ENCODE measurements at places on chromosomes 2 and 18. TPM values are rescaled to one million over a fixed set of nuclear protein-coding genes. Genes with fewer than 3 reads are reported as not detected.
A peak's percentile ranks its signal among the peaks of the same experiment; 100 is the strongest.

ICOS gene
- total RNA-seq, result 33.9 TPM

DNA sequence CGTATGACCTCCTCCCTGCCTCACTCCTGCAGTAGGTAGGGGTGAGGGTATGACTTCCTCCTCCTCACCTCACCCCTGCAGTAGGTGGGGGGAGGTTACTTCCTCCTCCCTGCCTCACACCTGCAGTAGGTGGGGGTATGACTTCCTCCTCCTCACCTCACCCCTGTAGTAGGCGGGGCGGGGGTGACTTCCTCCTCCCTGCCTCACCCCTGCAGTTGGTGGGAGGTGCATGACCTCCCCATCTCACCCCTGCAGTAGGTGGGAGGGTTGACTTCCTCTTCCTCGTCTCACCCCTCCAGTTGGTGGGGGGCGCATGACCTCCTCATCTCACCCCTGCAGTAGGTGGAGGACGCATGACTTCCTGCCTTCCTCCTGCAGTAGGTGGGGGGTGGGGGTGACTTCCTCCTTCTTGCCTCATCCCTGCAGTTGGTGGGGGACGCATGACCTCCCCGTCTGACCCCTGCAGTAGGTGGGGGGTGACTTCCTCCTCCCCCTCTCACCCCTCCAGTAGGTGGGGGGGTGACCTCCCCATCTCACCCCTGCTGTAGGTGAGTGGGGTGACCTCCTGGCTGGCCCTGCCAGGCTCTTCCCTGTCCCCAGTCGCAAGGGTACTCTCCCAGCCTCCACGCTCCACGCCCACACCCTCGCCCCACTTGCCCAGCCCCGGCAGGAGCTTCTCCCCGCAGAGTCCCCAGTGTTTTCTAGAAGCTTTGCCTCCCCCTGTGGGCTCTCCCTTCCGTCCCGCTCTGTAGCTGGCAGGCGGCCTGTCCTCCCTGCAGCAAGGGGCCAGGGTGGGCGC, 39.3 kb downstream of the TSHZ1 start:
- peak overlapping the region; percentile 56 for H3K27ac ChIP-seq
- no peak for DNase-seq
- H3K4me1 ChIP-seq, result peaks cover 33% of the 10 kb centered on the region
- H3K36me3 ChIP-seq, result no peaks in the 10 kb centered on the region
- H3K4me3 ChIP-seq, result no peak overlapping the region
- no peaks in the 10 kb centered on the region for H3K27me3 ChIP-seq

DNA sequence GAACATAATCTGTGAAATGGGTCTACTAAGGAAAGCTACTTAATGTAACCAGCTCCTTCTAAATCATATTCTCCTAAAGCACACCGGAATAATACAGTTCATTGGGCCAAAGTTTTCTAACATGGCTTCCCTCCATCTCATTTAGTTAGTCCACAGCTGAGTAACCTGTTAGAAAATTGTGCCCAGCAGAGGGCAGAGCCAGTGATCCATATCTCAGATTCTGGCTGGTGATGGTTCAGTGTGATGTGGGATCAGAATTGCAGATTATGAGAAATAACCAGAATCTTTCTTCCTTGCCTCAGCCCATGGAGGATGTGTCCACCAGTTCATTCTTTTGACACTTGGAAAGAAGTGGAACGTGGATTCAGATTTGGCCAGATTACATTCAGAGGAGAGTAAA, 9.4 kb upstream of the CTLA4 start:
- no peaks in the 10 kb centered on the region for H3K27me3 ChIP-seq
- H3K4me3 ChIP-seq, result no peak overlapping the region
- H3K27ac ChIP-seq, result peak overlapping the region; percentile 1
- no peaks in the 10 kb centered on the region for H3K36me3 ChIP-seq
- H3K4me1 ChIP-seq, result peaks cover 3% of the 10 kb centered on the region

DNA sequence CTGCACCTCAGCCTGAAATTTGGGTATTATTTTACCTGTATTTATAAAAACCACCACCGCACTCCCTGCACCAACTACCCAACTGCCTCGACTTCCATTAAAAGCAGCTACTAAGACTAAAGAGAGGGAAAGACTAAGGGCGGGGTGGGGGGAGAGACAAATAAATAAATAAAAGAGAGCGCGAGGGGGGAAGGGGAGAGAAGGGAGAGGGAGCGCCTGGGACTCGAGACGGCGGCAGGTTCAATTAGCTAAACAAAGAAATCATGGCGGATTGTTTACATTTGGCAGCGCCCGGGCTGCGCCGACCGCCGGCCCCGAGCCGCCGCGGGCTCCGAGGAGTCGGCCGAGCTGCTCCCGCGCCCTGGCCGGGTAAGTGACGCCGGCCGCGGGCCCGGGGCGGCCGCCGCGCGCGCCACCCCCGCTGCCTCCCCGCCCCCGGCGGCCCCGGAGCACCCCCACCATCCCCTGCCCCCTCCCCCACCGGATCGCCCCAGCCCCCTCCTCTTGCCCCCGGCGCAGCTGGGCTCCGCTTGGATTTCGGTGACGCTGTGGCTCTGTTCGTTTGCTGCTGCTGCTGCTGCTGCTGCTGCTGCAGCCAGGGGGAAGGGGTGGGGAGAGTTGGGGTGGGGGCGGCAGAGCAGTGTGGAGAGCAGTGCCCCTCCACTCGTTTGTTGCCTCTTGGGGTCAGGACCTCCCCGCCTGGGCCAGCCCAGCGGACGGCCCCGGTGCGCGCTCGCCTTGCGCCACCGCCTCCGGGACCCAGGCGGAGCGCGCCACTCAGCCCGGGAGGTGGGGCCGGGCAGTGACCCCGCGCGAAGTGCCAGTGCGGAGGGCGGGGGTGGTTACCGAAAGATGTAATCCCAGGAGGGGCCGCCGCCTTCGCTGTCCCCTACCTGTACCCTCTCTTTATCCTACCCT, 187.2 kb upstream of the FANCL start:
- H3K4me3 ChIP-seq, result peak overlapping the region; percentile 66
- H3K27ac ChIP-seq, result no peak overlapping the region
- no peaks in the 10 kb centered on the region for H3K4me1 ChIP-seq

CFC1 gene
- total RNA-seq, result not detected

DNA sequence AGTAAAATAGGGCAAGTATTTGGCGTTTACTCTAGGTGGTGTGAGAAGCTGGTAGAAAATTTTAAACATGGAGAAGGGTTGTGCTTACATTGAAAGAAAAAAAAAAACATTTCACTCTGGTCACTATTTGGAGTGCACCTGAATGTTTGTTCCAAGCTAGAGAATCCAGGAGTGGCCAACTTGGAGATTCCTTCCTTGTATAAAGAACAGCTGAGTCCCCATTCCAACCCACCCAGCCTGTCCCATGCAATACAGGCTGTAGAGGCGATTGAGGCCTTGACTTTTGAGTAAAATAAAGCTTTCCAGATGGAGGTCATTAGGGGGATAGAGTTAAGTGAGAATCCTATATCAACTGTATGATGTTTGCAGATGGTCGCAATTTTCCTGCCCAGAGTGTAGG, 203.8 kb upstream of the SYT4 start:
- no peaks in the 10 kb centered on the region for H3K36me3 ChIP-seq
- DNase-seq, result no peak
- H3K4me1 ChIP-seq, result no peaks in the 10 kb centered on the region
- H3K27ac ChIP-seq, result no peak overlapping the region

DNA sequence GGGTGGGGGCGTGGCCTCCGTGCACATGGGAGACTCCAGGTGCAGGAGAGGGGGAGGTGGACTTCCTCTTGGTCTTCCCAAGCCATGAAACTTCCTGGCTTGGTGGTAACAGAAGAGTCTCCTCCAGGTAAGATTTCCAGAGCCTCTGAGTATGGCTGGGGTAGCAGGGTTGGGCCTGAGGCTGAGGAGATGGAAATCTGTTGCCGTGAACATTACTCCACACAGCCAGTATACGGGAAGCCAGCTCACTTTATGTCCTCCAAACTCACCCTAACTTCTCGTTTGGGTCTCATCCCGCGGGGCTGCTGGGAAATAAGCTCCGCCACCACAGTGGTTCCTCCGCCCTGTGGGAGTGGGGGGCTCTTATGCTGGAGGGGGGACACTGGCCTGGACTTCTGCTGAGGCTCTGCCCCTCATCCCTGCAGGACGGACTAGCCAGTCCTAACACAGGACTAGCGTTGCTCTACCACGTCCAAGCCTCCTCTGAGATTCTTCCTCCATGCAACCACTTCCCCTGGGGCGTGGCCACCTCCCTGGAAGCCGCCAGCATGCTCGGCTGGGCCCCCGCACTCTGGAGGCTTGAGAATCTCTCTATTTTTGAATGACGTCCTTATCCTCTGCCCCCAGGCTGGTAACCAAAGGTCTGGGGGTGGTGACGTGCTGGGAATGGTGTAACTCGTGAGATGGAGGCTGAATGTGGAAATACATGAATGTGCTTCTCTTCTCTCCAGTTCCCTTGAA, 777 bp upstream of the RAB17 start:
- no peak overlapping the region for H3K27ac ChIP-seq
- peaks cover 10% of the 10 kb centered on the region for H3K4me1 ChIP-seq
- no peak overlapping the region for H3K4me3 ChIP-seq
- H3K36me3 ChIP-seq, result no peaks in the 10 kb centered on the region
- peaks cover 3% of the 10 kb centered on the region for H3K27me3 ChIP-seq
- no peak for DNase-seq

DNA sequence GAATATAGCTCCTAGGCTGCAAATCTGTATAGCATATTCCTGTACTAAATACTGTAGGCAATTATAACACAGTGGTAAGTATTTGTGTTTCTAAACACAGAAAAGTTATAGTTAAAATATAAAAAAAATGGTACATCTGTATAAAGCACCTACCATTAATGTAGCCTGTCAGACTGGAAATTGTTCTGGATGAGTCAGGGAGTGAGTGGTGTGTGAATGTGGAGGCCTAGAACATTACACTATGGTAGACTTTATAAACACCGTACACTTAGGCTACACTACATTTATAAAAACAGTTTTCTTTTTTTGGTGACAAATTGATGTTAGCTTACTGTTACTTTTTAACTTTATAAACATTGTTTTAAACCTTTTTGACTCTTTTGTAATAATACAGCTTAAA, 226.3 kb downstream of the CCDC85A start:
- H3K4me1 ChIP-seq, result no peaks in the 10 kb centered on the region
- no peaks in the 10 kb centered on the region for H3K27me3 ChIP-seq
- no peak overlapping the region for H3K4me3 ChIP-seq

LINC00305 gene
- not detected for total RNA-seq

DNA sequence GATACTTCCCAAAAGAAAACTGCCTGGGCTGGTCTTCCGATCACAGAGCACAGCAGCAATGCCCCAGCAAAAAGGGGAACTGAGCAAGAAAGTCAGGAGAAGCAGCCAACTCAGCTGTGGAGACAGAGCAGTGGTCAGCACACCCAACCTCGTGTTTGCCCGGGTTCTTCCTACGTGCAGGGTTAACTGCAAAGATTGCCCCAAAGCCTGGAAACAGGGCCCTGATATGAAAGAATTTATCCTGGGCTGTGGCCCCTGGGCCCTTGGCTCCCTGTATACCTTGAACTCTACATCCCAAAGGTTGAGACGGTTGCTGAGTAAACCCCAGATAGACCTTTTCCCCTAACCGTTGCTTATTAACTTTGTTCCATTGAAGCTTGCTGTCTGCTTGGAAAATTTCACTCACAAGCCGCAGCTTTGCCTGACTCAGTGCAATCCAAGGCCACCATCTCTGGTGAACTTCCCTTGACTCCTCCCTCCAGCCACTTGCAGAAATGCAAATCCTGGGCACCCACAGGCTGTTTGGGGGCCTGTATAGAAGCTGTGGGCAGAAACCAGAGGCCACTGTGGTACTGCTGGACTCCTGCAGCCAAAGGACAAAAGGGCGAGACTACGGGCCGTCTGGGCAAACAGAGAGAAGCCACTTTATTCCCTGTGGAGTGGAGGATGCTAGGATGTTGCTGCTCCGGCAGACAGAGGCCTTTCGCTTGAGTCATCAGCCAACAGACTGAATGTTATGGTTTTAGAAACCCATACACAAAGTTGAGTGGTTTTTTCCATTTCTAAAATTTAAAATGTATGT, 18.2 kb downstream of the NRP2 start:
- H3K27ac ChIP-seq, result no peak overlapping the region
- H3K27me3 ChIP-seq, result peaks cover 3% of the 10 kb centered on the region
- no peaks in the 10 kb centered on the region for H3K36me3 ChIP-seq
- no peaks in the 10 kb centered on the region for H3K4me1 ChIP-seq
- H3K4me3 ChIP-seq, result no peak overlapping the region

CREG2 gene
- total RNA-seq, result not detected

RSAD2 gene
- total RNA-seq, result 7.2 TPM

MAP3K19 gene
- not detected for total RNA-seq

DNA sequence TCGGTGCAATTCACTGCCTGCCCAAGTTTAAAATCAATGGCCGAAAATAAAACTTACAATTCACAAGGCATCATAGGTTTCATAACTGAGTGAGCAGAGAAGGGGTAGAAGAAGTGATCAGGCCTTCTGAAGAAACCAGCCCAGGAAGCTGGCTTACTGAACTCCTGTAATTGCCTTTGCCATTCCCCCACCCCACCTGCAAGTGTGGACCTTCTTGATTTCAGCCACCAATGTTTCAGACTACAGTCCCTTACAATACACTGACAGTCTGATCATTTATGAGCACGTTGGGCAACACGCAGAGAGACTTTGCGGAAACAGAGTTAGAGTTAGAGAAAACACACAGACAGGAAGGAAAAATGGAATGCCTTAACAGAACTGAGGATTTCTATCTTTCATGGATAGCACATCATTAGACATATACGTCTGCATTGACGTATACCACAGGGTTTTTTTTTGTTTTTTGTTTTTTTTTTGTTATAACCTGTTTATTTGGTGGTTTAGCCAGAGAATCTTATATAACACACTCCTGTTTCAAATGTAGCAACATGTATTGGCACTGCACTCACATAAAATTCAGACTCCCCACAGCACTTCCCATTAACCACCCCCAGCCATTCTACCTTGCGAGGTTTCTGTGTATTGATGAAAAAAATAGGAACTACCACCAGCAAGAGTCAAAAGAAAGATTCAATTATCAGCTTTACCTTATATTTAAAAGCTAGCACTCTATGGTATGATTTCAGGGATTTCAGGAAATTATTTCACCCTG, 126.4 kb downstream of the CACNB4 start:
- no peak for DNase-seq
- H3K4me1 ChIP-seq, result no peaks in the 10 kb centered on the region
- H3K27me3 ChIP-seq, result peaks cover 3% of the 10 kb centered on the region
- no peak overlapping the region for H3K27ac ChIP-seq
- no peak overlapping the region for H3K4me3 ChIP-seq

GRCh38 chr18:36759167-36759776, 69.5 kb downstream of the TPGS2 start:
- no peak overlapping the region for H3K27ac ChIP-seq
- peaks cover 4% of the 10 kb centered on the region for H3K27me3 ChIP-seq
- H3K36me3 ChIP-seq, result no peaks in the 10 kb centered on the region
- no peaks in the 10 kb centered on the region for H3K4me1 ChIP-seq
- no peak for DNase-seq

DNA sequence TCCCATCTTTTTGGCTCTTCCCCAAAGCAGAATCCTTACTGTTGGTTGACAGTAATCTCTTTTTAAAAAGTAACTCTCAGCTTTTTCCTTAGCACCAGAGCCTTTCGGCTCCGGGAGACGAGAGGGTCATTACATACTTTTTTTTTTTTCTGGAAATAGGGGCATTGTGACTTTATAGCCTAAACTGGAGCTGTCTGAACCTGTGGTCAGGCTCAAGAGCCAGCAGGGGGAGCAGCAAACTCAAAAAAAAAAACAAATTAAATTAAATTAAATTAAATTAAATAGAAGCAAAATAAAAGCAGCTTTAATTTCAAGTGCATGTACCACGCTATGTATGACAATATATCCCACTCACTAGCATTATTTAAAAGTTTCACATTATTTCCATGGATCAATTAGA, 156.6 kb downstream of the DTNA start:
- no peak overlapping the region for H3K4me3 ChIP-seq
- H3K27ac ChIP-seq, result no peak overlapping the region
- H3K4me1 ChIP-seq, result peaks cover 7% of the 10 kb centered on the region
- no peaks in the 10 kb centered on the region for H3K27me3 ChIP-seq
